ENCODE measurements at places on chromosomes 13 and 19.

GRCh38 chr19:4935444-4935843 is 26.1 kb downstream of the UHRF1 start:
- no peak for DNase-seq

DNA sequence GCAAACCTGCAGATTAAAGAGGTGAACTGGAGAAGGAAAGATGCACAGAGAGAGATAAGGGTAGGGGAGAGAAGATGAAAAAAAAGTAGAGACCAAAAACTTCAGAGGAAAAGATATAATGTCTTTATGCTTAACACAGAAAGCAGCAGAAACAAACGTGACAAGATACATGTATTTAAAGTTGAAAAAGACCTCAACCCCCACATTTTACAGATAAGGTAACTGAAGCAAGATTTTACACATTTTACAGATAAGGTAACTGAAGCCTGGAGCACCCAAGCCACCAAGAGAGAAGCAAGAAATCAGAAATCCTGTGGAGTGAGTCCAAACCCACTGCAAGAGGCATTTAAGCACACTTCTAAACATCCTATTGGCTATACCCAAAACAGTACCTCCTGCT is 185.3 kb downstream of the TBC1D4 start:
- no peak for DNase-seq

- peak; percentile 33 for DNase-seq
Observed at GRCh38 chr13:24161010-24161775, 673 bp downstream of the SPATA13 start.

- no peak for DNase-seq
Observed at GRCh38 chr13:30186634-30187415, 120.5 kb downstream of the KATNAL1 start.

DNA sequence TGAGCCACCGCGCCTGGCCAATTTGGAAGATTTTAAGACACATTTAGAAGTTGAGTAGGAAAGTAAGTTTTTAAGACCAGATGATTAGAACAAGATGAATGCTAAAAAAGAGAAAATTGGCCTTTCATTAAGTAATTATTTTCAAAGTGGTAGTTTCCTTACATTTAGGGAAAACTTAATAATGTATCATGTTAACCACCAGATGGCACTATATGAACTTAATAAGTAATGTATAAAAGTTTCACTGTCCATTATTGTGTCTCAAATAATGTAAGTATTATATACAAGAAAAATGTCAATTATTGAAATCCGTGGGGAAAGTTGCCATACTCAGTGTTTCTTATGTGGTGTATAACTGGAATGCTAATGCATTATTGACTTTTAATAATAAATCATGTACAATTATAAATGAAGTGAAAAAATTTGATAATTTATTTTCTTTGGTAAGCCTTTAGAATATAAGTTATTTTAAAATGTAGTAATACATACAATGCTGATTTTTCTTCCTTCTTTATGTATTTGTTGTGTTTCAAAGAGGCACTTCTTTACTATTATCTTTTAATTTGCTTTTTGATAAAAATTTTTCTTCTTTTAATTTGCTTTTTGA is 29.2 kb downstream of the COG6 start:
- no peak for DNase-seq

GRCh38 chr13:105847527-105848291 is 687.8 kb downstream of the EFNB2 start:
- DNase-seq, result no peak

- no peak for DNase-seq
Observed at GRCh38 chr19:24040621-24041020, 46.4 kb upstream of the ZNF254 start.

DNA sequence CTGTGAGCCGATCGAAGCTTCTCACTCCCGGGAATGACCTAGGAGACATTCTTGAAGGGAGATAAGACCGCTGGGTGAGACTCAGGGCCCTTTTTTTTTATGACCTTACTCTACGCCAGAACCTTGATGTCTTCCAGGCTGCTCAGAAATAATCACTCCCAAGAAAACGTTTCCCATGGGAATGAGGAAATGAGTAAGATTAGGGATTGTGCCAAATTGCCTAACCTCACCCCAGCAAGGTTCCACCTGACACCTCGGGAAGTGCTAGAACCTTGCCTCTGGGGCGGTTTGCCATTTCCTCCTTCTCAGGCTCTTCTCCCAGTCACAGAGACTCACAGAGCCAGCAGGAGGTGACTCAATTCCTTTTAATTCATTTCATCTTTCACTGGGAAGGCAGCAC is 2.3 kb downstream of the SLC46A3 start:
- no peak for DNase-seq

- no peak for DNase-seq
Observed at GRCh38 chr13:40755082-40755700, 15.8 kb downstream of the MRPS31 start.

DNA sequence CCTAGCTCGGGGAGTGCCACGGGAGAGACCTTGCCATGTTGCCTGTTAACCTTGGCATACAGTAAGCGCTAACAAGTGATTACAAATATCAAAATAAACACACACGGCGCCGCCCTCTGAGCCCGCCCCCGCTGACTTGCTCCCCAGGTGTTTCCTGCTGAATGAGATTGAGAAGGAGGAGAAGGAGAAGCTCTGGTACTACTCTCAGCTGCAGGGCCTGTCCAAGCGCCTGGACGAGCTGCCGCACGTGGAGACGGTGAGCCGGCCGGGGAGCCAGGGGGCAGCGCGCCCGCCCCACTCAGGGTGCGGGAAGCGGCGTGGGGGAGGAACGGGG is 5.0 kb downstream of the APC2 start:
- DNase-seq, result no peak

DNA sequence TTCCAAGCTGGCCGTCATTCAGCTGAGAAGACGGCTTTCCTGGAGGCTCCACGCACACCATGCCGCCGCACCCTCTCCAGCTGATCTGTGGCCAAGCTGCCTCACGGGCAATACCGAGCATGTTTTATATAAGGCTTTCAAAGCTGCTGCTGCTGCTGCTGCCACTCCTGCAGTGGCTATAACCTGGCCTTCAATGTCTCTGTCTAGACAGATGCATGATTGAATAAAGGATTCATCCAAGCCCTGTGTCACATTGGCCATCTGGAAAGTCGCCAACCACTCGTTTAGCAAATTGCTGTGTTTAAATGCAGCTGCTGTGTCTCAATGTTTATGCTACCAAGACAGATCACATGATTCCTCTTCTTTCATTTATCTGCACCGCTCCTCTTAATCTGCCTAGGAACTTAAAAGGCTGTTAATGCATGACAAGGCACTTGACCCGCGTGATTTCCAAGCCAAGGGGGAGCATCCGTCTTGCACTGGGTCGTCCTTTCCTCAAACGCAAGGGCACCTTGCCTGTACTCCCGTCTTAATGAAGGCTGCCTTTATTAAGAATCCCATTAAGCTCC is 114.3 kb downstream of the TEX26 start:
- no peak for DNase-seq

- DNase-seq, result no peak
Observed at GRCh38 chr13:26664876-26665275, 95.7 kb downstream of the GPR12 start.

- DNase-seq, result peak; percentile 90
Observed at GRCh38 chr19:47225746-47226425, 5.1 kb downstream of the BBC3 start.

DNA sequence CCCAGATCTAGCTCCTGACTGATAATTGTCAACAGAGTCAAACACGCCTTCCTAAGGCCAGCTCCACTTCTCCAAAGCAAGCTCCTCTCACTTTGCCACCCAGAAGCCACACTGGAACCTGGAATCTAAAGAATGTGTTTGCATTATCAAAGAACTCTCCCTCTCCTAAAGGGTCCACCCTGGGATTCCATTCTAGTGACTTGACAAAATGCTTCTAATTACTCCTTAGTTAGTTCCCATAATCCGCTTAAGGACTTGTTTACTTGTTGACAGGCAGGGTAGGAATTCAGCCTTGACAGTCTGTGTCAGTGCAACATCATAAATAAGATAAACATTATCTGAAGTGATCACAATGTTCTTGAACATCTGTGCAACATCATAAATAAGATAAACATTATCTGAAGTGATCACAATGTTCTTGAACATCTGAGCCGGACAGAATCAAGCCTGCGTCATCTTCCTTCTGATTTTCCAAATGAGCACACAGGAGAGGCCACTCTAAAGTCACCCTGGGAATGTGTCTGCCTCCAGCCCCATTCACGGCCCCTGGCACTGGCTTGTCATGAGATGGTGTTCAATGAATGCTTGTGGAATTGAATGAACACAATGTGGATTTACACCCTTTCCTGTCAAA is 512.1 kb downstream of the IRS2 start:
- DNase-seq, result no peak

- DNase-seq, result no peak
Observed at GRCh38 chr19:34975056-34975455, 11.0 kb upstream of the ZNF792 start.

GRCh38 chr13:97423300-97424045 is 10.5 kb upstream of the RAP2A start:
- DNase-seq, result no peak

- DNase-seq, result no peak
Observed at GRCh38 chr19:14686411-14686810, 3.4 kb upstream of the ZNF333 start.

- DNase-seq, result no peak
Observed at GRCh38 chr13:109160887-109161669, 531.7 kb downstream of the MYO16 start.

DNA sequence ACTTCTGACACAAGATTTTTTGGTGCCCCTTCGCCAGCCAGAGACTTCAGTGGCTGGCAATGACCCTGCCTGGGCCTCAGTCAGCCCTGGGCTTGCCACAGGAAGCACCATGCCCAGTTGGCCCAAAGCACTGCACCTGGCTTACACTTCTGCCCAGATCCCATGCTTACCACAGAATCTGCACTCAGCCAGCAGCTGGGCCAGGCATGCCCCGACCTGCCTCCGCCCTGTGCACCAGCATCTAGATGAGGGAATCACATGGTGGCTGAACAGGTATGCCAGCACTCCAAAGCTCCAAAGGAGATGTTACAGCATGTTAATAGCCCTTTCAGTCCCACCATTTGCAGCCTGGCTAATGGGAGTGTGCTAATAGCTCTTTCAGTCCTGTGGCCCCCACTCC is 690.9 kb downstream of the SLITRK6 start:
- DNase-seq, result no peak

DNA sequence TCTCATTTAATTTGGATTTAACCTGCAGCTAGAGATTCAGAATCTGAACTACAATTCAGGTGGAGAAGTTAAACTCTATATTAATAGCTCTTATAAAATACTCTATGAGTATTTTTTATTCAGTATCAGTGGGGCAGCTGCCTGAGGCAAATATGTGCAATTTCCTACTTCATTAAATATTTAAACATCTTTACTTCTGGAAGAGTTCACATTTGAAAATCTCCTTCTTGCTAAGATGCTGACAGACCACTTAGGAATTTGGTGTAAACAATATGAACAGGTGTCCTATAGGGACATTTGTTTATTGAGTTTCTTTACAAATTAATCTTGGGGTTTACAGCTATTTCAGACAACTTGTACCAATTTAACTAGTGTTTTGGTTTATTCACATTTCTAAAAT is 20.4 kb downstream of the STARD13 start:
- no peak for DNase-seq

- no peak for DNase-seq
Observed at GRCh38 chr19:21233691-21234090, 91.9 kb downstream of the ZNF431 start.

GRCh38 chr19:7602935-7603497 is 7.4 kb downstream of the CAMSAP3 start:
- no peak for DNase-seq

GRCh38 chr13:111263566-111263965 is 56.9 kb upstream of the TEX29 start:
- no peak for DNase-seq

GRCh38 chr13:74479124-74479523 is 344.9 kb upstream of the KLF12 start:
- no peak for DNase-seq

GRCh38 chr13:98253526-98253925 is 76.5 kb upstream of the RNF113B start:
- no peak for DNase-seq

DNA sequence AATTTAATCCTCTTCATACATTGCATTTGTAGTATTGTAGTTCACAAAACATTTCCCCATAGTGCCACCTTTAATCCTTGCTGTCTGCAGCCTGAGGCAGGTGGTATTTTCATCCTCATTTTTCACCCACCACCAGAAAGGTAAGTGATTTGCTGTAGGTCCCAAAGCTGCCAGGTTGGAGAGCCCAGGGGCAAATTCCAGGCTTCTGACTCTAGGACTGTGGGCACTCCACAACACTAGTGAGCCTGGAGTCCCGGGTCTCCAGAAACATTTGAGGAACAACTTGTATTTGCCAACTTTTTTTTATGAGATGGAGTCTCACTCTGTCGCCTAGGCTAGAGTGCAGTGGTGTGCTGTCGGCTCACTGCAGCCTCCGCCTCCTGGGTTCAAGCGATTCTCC is 6.2 kb downstream of the ILF3 start:
- no peak for DNase-seq

GRCh38 chr19:40284251-40284500 is 969 bp downstream of the AKT2 start:
- no peak for DNase-seq

DNA sequence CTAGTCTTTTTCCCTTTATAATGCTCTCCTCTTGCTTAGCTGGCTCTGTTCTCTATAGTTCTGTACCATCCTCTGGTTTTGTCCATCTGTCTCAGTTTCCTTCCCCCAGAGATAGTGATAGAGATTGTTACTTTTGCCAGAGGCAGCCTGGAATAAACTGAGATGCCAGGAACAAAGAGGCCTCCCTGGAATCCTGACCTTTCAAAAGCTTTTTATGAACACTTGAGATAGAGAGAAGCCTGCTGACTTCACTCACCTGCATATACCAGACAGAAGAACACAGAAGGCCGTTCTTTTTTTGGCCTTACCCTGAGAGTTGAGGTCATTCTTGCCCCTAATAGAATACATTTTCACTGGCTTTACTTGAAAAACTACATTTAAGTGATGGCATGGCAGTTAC is 150.2 kb downstream of the LHFPL6 start:
- DNase-seq, result no peak

DNA sequence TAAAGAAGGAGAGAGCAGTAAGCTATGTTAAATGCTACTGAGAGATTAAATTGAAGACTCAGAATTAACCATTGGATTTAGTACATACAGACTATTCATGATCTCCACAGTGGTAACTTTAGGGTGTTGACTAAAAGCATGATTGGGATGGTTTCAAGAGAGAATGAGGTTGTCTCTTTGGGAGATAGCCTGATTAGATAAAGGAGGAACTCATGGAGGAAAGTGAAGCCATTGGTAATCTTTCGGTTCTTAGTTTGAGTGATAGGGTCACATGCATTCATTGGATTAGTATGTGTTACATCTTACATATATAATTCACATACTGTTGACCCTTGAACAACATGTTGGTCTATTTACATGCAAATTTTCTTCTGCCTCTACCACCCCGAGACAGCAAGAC is 18.8 kb upstream of the KL start:
- no peak for DNase-seq

GRCh38 chr13:49495783-49496762 is at the start of gene PHF11:
Gene PHF11 (plus strand): TSS chr13:49495953. CDS start chr13:49496002, 49 bp downstream.
- DNase-seq, result peak; percentile 90
